ENCODE measurements at places on chromosomes 11 and 22.

DNA sequence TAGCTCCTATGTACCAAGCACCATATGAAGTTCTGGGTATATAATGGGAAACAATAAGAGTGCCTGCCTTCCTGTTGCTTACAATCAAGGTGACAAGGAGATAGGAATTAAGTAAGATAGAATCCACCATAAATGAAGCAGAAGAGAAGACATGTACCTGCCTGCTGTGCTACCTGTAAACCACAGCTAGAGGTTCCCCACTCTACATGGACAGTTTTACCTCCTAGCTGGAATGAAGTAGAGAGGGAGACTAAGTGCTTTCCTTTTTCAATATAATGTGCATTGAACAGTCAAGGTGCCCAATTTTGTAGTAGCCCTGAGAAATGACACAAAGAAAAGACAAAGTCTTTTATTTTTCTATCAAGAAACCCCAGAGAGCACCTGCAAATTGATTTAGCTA lies 984.6 kb downstream of the DLG2 start:
- DNase-seq = no peak

- DNase-seq = no peak
Measured at GRCh38 chr11:48041877-48042695, 61.7 kb downstream of the PTPRJ start.

GRCh38 chr22:17407643-17408042 lies 38.4 kb downstream of the CECR2 start:
- DNase-seq = no peak

GRCh38 chr22:37971475-37972434 lies 12.6 kb downstream of the SOX10 start:
- DNase-seq = no peak

GRCh38 chr11:6557761-6558674 lies 45.4 kb downstream of the RRP8 start:
- no peak for DNase-seq

DNA sequence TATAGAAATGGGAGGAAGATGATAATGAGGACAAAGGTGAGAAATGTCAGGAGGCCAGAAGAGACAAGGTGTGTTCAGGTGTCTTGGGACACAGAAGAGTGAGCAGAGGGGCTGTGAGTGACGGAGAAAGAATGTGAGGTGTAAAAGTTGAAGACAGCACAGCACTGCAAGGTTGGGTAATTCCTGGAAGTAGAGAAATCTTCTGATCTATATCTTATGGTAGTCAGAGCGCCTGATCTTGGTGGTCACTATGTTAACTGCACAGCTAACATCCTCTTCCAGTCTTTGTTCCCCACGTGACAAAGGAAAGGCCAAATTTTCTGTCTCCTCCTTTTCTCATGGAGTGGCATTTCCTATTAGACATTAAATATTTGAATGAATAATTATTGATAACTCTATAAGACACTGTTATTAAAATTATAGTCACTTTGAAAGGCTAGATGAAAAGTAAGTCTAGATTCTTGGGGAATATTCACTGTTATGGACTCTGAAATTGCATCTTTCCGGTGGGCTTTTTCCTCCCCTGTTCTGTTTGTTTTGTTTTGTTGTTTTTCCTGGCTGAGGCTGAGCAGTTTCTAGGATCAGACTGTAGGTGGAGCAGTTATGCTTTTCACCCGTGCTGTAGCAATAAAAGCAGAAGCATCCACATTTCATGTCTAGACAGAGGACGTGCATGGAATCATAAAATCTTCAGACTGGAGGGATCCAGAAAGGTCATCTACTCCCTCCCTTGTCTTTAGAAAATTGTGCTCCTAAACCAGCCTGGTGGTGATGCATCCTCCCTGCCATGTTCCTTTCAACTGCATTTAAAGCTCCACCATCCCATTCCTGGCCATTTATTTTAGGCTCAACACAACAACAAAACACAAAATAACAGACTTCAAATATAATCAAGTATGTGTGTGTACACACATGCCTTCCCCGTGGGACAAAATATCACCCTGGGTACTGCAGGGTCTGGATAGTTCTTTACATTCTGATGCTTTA lies 26.6 kb downstream of the SC5D start:
- no peak for DNase-seq

DNA sequence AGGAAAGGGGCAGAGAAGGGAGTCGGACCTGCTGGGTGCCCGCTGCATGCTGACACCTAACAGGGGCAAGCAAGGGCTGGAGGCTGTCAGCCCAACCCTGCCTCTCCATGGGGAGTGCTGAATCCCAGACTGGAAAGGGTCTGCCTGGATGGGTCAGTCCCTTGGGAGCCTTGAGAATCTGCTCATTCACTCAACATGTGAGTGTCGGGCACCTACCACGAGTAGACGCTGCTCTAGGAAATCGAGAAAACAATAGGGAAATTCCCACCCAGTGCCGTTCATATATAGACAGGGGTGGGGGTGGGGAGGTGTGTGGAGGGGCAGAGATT lies 4.4 kb upstream of the CTSD start:
- no peak for DNase-seq

Measured in hematopoietic multipotent progenitor cell treated with erythropoietin and hydrocortisone succinate and interleukin-3 and kit ligand, for 15 days (in vitro differentiated cells).